ENCODE measurements at places on chromosomes 12 and 14.

- DNase-seq: peak; percentile 68
Observed at GRCh38 chr14:34711169-34711568, 3.2 kb downstream of the CFL2 start.

GRCh38 chr14:62179367-62180018 lies 417.3 kb downstream of the SNAPC1 start:
- peak; percentile 36 for DNase-seq

DNA sequence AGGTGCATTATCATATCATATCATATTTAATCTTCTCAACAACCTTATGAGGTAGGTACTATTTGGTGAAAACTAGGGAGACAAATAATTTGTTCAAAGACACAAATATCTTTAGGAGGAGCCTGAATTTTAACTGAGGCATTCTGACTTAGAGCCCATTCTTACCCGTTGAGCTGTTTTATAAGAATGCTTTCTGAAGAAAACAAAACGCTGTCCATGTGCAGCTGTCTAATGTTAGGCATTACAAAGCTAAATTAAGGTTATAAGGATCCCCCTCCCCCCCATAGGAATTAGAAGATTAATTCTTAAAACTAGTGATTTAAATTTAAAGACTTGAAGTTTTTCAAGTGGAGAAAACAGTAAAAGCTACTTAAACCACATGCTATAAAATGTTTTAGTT lies 6.4 kb downstream of the KTN1 start:
- DNase-seq: no peak

DNA sequence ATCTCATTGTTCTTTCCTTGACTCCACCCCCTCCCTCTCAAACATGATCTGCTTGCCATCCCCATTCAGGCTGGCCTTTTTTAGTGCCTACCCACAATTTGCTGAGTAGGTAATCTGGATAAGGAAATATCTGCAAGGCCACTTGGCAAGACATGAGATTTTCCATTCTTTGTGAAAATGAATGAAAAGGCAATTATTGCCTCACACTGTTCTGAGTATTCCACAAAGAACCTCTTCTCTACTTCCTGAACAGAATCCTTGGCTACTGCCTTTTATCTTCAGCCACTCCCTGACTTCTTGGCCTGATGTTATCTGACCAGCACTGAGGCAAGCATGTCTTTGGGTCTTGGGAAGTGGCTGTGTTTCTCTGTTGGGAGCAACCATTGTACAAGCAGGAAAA lies 263.2 kb upstream of the ATP2B1 start:
- no peak for DNase-seq

DNA sequence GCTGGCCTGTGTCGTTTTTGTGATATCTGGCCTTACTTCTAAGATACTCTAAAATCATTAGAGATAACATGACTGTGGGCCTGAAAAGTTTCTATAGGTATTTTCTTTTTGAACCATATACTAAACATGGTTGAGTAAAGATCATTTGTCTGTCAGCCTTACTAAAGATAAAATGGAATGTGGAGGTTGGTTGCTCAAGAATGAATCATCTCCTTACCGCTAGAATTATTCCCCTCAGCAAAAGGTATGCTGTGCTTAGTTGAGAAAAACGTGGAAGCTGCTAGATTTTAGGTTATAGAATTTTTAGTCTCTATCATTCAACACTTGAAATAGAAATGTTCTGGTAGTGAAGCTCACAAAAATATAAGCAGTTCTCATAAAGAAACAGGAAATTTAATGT lies 407.3 kb downstream of the AEBP2 start:
- DNase-seq: no peak

DNA sequence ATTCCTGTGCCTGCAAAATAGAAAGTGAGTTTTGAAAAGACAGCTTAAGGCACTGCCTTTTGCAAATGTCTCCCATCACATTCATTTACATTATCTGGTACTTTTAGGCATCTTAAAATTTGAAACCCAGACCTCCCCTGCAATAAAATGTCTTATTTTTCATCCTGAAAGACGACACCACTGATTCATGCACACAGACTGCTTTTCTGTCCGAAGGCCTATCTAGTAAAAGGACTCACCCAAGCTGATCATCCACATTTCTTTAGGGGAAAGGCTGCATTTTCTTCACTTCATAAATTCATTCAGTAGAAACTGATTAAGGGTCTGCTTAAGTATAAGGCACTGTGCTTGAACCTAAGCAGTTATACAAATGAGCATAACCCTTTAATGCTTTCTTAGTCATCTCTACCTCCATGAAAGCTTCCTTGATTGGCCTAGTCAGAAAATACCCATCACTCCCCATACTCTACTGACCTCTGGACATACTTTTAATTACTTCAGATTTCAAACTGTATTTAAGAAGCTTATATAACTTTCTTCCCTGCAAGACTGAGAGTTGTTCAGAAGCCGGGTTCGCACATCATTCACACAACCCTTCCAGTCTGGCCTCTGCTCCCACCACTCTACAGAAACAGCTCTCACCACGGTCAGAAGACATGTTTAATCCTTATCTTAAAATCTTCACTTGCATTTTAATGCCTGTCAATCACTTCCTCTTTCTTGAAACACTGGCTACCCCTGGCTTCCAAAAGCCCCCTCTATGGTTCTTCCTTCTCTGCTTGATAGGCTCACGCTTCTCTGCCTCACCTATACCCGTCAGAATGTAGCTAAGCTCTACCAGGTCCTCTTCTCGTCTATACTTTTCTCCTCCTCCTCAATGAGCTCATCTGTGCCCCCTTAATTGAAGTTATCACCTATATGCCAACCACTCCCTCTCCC lies 288.6 kb downstream of the MED13L start:
- DNase-seq: no peak

DNA sequence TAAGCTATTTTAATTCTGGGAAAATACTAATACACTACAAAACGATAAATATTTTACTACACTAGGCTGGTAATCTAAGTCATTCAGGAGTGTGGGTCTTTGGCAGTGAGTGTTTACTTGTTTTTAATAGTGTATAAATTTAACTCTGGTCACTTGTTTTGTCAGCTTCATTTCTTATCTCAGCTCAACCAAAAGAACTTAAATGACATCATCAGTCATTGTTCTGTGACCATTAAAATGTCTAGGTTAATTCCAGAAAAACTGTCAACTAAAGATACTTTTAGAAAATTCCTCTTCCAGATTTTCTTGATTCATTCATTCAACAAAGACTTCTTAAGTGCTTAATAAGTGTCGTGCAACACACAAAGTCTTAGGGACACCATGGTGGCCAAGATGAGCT lies 102.8 kb downstream of the FOXN3 start:
- DNase-seq: no peak

DNA sequence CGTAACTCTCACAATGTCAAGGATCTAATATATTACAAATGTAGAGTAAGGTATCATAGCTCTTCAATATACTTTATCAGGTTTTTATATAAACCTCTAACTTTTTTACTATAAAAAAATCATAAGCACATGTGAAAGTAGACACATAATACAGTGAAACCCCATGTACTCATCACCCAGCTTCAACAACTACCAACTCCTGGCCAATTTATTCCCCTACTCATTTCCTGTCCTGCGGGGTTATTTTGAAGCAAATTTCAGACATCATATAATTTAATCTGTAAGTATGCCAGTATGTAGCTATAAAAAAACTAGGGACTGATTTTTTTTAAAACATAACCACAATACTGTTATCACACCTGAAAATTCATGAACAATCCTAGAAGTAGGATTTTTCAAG lies 47.7 kb downstream of the NOPCHAP1 start:
- DNase-seq: no peak

DNA sequence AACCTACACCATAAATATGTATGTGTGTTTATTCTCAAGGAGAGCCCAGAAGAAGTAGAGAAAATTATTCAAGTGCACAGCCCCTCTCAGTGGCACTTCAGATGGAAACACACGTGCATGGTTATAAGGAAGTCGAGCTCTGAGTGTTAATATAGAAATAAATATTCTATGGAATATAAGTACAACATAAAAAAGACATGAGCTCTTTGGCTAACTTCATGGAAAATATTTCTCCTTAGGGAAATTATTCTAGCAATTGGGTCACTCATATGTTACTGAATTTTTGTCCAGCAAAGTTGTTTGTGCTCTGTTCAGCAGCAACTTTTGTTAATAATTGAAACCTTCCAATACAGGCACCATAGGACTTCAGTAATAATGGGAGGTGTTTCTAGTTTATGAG lies 939.0 kb downstream of the LRFN5 start:
- no peak for DNase-seq

DNA sequence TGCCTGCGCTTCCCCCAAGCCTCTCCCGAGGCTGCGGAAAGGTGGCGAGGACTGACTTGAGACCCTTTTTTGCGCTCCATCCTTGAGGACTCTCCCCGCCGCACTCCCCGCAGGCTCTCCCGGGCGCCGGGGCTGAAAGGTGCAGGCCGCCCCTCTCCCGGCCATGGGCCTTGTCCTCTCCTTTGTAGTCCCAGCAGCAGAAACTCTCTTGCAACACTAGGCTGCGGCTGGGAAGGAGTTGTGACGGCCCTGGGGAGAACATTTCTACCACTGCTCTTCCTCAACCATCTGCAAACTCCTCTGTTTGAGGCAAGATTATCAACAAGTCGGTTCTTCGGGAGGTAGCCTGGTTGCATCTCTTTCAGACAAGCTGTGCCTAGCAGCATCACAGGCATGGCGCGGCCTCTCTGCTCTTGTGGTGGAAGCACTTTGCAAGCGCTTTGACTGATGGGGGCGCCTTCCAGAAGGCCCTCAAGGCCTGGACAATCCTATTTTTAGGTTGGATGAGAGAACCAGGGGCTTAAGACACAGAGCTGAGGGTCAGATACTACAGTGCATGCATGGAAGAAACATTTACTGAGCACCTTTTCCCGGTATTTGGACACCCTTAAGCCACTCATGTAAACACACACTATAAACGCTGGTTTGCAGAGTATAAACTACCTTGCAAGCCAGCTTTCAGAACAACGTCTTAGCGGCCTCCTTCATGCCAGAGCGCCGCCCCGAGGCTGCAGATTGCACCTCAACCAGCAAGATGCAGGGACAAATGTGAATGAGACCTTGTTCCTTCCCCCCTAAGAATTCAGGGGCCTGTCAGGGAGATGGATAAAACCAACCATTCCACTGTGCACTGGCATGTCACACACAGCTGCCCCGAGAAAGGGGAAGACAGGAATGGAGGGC lies 1.2 kb upstream of the PRIMA1 start:
- no peak for DNase-seq

GRCh38 chr14:94423453-94424056 lies 29.0 kb downstream of the SERPINA11 start:
- no peak for DNase-seq

DNA sequence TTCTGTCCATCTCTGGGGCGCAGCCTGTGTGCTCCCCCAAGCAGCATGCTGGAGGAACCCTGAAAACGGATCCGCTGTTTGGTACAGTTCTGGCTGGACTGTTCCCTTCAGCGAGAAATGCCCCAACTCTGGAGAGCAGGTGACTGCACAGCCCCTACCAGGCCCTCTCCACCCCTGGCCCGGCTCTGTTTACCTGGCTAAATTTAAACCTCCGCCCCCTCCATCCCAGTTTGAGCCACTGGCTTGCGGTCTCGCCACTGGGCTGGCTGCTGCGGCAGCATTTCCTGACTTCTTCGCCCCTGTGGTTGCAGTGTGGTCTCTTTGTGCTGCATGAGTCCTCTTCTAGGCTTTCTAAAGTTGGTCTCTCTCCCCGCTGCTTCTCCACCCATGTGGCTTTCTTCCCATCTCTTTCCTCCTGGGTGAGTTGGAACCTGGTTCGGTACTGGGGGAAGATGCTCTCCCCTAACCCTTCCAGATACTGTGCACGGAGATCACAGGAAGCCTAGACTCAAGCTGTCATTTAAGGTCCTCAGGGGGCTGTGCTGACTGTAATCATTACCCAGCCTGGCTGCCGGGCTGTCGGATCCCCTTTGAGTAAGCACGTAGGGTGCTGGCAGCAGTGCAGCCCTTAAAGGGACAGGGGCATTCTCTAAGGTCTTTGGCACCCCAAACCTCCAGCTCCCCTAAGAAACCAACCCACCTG lies 60.6 kb downstream of the FBXL14 start:
- DNase-seq: no peak

DNA sequence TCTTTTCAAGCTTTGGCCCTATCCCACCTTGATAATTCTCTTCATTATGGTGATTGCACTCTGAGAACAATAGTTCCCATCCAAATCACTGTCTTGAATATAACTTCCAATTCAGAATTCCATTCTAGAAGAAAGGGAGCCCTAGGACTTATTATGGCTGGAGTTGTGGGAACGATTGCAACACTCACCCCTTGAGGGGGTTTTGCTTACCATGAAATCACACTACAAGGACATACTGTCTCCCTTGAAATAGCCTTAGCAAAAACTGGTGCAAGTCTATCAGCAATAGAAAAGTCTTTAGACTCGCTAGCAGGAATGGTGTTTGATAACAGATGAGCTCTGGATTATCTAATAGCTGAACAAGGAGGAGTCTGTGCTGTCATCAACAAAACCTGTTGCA lies 31.4 kb upstream of the OXA1L start:
- DNase-seq: no peak

DNA sequence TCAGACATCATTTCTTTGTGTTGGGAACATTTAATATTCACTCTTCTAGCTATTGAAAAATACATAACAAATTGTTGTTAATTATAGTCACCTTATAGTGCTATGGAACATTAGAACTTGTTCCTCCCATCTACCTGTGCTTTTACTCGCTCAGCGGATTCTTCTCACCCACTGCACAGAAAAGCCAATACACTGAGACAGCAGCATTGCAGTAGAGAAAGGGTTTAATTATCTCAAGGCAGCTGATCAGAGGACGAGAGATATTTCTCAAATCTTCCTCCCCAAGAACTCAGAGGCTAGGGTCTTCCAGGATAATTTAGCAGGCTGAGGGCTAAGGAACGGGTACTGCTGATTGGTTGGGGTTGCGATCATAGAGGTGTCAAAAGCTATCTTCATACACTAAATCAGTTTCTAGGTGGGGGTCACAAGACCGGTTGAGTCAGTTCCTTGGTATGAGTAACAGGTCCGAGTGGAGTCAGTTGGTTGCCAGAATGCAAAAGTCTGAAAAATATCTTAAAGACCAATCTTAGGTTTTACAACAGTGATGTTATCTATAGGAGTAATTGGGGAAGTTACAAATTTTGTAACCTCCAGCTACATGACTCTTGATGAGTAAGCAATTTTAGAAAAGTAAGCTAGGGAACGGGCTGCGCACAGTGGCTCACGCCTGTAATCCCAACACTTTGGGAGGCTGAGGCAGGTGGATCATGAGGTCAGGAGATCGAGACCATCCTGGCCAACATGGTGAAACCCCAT lies 173.1 kb downstream of the FBXL14 start:
- no peak for DNase-seq

DNA sequence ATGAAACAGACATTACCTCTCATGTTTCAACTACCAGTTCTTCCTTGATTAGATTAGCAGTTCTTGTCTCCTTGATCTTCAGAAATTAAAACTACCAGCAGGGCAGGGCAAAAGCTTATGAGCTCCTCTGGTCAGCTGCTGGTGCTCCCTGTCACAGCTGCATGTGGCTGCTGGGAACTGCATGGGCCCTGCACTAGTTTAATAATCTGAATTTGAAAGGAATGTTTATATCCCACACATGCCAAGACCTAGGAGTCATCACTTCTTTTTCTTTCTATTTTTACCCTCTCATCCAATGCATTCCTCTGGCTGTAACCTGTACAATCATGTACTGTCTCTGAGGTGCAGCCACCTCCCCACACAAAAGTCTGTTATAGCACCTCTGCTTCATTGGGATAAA lies 73.9 kb downstream of the ARMH4 start:
- DNase-seq: peak; percentile 70

Data from BJ (cell line).